Activated effector memory CD4-positive, alpha-beta T cell treated with Interleukin-2 at 50 U/mL for 16 hours (primary cell): ENCODE measurements at places on chromosomes 3 and 15.

DNA sequence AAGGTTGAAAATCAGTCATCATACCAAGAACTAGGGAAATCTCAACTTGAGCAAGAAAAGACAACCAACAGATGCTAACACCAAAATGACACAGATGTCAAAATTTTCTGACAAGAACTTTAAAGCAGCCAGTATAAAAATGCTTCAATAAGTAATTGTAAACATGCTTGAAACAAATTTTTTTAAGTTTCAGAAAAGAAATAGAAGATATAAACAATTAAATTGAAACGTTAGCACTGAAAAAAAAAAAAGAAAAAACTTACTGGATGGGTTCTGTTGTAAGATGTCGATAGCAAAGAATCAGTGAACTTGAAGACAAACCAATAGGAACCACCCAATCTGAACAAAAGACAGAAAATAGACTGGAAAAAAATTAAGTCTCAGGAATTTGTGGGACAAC, 8.0 kb downstream of the MYD88 start:
- DNase-seq, result no peak

- DNase-seq, result no peak
These were observed 27.9 kb downstream of the PLCL2 start for GRCh38 chr3:16912400-16913263.

GRCh38 chr3:61239871-61240270, 11.4 kb downstream of the FHIT start:
- DNase-seq, result no peak

DNA sequence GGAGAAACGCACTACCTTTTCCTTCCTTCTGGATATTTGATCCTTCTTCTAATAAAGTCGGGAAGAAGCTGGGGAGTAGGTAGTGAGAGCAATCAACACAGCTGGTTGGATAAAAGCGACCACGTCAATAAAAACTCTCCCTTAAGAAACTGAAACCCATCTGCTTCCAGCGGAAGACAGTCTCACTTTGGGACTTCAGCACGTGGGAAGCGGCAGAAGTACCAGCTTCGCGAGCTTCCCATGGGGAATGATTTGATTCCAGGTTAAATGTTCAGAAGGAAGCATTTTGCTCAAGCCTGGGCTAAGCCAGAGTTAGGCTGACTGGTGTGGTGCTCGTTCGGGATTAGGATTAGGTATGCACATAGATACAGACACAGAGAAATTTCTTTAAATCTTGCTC, 262.3 kb upstream of the LYSMD4 start:
- DNase-seq, result no peak

GRCh38 chr15:90982135-90982534, 12.2 kb downstream of the PRC1 start:
- DNase-seq, result no peak

DNA sequence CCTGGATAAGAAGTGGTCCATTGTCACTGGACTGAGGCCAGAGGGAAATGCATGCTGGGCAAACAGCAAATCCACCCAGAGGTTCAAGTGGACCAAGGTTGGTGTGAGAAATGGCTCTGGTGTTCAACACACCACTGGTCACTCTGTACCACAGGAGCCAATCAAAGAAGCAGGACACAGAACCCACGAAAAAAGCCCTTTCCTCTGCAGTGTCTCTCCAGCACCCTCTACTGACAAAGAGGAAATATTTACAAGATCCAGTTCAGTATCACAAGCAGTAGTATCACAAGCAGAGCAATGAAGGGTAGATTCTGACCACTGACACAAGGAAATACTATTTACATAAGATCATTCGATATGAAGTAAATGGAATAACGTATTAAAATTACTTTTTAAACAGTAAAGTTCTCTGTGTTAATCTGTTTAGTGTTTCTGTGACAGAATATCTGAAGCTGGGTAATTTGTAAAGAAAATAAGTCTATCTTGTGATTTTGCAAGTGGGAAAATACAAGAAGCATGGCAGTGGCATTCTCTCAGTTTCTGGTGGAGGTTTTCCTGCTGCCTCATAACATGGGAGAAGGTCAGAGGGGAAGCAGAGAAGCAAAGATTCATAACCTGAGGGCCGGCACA, 390.7 kb downstream of the EFHB start:
- DNase-seq, result no peak

GRCh38 chr3:42546691-42547213, 35.0 kb downstream of the SEC22C start:
- no peak for DNase-seq

- no peak for DNase-seq
These were observed 420.8 kb downstream of the EPHA6 start for GRCh38 chr3:97235179-97235578.

- DNase-seq, result no peak
These were observed 12.7 kb downstream of the SHOX2 start for GRCh38 chr3:158093526-158093925.

- no peak for DNase-seq
These were observed 92.6 kb upstream of the PLSCR4 start for GRCh38 chr3:146343551-146343950.
